ENCODE measurements at places on chromosomes 7 and 10.

GRCh38 chr7:144487901-144488300 lies 84.4 kb upstream of the NOBOX start:
- DNase-seq = no peak

DNA sequence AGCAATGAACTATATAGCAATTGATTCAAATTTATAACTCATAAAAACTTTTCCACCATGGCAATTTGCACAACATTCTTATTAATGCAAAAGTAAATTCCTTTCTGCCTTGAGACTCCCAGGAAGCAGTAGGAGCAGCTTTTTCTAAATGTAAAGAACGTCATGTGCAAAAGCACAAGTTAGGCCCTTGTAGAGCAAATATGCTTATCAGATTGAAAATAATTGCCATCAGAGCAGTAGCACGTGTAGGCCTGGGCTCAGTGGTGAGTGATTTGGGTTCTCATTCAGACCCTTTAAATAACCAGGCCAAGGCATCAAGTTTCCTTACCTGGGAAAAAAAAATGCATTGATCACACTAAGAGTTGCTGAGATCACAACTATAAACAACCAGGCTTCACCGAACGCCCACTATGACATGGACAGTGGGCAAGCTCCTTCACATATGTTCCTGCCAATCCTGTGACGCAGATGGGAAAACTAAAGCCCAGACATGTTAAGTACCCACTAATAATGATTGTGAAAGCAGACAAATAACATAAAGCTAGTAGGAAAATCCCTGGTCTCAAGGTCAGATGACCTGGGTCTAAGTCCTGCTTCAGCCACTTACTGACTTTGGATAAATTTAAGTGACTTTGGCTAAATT lies 22.1 kb upstream of the SAR1A start:
- no peak for DNase-seq

DNA sequence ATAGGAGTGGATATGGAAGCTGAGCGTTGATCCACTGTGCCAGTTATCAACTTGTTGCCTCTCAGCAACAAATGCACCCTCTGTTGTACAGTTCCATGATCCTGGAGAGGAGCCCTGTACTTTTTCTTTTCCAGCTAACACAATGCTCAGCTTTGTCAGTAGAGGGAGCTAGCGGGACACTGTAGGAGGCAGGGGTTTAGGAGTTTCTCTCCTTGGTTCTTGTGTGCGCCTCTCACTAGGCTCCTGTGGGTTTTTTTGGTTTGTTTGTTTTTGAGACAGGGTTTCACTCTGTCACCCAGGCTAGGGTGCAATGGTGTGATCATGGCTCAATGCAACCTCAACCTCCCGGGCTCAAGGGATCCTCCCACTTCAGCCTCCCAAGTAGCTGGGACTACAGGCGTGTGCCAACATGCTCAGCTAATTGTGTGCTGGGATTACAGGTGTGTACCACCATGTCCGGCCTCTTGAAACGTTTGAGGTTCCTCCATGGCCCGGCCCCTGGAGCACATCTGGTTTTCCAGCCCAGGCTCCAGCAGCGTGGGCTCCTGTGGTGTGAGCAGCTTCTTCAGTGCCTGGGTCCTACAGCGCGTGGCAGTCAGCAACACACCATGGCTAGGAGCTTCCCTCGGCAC lies 12.0 kb upstream of the MARVELD1 start:
- no peak for DNase-seq

GRCh38 chr10:68721673-68722335 lies 765 bp downstream of the CCAR1 start:
- DNase-seq = no peak

DNA sequence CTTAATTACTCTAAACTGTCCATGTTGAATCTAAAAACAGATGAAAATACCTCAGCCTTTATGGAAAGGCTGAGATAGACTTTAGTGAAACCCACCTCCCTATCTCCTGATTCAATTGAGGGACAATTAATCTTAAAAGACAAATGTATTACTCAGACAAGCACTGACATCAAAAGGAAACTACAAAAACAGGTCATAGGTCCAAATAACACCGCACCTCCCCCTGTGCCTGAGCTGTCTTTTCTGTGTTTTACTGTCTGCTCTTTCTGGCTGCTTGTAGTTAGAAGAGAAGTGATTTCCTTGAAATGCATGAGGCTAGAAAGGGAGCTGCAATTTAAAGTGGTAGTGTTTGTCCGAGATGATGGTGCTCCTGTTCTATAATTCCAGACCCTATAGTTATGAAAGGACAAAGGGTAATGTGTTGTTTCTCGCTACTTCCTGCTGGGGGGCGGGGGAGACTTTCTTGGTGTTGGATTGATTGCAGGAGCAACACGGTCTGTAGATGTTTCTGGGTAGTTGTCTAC lies 16.0 kb downstream of the AKR1C8 start:
- DNase-seq = no peak

DNA sequence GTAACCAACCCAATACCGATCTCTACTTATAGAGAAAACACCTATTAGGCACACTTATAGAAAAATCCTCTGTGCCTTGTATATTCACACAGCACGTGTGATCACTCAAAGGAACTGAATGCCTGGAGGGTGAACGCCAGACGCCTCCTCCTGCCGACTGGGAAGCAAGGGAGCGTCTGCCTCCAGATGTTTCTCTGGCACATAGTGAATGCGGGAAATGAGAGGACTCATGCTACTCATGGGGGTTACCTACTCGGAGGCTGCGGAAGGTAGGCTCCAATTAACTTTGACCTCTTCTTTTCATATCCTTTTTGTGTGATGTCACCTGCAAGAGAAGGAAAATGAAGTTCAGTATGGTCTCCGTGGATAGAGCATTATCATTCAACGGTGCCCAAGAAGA lies 203.3 kb downstream of the DIP2C start:
- DNase-seq = no peak

GRCh38 chr7:64886956-64887545 lies 16.0 kb upstream of the ZNF273 start:
- DNase-seq = no peak

- DNase-seq = no peak
Observed at GRCh38 chr7:117993377-117994003, 120.2 kb upstream of the CTTNBP2 start.

DNA sequence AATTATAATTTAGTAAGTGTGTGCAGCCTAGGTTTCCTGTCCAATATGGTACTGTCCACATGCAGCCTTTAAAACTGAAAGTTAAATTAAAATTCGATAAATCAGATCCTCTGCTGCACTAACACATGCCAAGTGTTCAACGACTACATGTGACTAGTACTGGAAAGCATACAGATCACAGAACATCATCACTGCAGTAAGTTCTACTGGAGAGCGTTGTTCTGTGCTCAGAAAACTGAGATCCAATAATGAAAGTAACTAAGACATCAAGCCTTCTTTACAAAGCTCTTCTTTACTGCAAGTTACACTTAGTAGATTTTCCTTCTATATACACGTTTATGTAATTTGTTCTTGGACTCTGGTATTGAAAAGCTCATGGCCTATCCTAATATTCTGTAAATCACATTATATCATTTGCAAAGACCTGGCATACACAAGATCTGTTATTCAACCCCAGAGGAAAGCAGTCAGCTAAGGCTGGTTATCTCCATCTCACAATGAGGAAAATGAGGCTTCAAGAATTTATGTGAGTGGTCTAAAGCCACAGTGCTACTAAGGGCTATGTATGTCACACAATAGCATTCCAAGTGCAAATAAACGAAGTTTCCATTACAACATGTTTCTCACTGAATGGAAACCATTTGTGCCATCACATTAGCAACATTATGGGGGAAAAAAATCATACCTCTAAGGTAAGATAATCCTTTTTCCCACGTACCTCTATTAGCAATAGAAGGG lies 77.6 kb downstream of the VPS41 start:
- no peak for DNase-seq

DNA sequence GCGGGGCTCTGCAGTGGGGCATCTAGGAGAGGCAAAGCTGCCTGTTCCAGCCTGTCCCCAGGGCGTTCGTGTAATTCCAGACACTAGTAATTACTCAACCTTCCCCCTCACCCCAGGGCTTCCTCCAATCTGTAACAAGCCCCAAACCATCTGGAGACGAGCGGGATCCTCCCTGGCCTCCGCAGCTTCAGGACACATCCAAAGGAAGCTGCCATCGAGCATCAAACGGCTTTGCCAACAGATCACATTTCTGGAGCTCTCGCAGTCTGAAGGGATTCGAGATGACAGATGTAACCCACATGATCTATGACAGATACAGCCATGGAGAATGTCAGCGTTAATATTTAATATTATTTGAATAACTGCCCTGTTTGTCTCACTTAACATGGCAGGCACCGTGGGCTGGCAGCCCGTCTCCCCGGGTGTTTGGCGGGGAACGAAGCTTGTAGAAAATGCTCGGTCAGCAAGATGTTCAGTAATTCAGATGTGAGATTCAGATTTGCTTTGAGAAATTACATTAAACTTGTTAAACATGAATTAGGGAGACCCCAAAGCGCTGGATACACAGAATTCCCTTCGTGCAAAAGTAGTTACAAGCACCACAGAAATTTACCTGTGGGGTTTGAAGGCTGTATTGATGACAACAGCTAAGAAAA lies 108.5 kb upstream of the C7orf33 start:
- no peak for DNase-seq

GRCh38 chr7:138247568-138248333 lies 171.5 kb downstream of the AKR1D1 start:
- DNase-seq = no peak

DNA sequence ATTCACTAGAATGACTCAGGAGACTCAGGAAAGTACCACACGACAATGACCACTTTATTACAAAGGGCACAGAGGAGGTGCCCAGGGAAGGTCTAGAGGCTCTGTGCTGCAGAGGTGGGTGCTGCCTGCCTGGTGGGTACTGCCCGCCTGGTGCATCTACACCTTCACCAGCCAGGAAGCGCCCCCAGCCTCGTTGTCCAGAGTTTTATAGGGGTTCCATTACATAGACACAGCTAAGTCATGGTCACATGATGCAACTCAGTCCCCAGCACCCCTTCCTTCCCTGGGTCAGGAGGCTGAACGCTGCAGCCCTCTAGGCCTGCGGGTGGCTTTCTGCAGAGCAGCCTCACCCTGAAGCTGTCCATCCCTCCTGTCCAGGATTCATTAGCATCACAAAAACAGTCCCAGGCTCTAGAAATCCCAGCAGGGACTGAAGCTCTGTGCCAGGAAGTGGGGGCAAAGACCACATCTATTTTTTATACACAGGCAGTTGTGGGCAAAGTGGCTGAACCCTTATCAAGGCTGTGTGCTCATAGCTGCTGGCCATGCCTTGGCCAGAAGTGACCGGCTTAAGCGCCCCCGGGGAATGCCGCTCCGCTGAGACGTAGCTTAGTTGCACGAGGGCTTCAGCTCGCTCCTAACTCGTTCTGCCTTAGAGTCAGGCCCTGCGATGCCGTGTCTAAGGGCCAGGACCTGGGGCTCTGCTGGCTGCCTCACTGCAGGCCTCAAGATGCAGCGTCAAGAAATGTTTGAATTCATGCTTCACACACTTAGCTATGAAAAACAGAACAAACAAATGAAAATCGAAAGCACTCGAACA lies 219.0 kb downstream of the GLRX3 start:
- no peak for DNase-seq

DNA sequence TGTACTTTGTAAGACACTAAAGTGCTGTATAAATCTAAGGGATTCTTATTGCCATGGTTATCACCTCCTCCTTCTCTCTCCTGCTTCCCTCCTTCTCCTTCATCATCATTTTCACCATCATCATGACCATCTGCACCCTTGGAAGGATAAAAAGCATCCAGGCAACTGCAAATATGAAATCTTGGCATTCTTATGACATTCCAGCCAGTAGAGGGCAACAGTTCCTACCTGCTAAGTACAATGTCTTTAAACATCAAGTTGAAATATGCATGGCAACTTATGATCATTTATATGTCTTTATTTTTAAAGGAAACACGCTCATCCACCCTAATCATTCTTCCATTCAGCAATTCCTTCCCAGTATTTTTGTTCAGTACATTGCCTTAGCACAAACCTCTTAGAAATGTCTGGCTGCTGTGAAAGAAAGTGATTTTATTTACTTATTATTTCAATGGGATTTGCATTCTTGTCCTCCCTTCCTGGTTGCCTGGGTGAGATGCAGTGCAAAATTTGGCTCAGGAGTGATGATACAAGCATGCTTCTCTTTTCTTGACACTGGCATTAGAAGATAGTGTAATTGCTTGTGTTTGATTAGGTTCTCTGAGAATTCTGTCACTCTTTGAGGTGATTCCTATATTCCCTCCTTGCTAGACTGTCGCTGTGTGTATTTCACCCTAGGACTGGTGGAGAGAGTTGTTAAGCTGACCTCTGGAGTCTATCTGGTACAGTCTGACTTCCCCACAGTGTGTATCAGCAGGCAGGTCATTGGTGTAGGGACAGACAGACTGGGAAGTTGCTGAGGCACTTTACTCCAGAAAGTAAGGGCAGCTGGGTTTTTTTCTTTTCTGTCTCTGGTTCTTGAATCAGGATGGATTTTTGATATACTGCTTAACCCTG lies 188.5 kb upstream of the BMPER start:
- no peak for DNase-seq

DNA sequence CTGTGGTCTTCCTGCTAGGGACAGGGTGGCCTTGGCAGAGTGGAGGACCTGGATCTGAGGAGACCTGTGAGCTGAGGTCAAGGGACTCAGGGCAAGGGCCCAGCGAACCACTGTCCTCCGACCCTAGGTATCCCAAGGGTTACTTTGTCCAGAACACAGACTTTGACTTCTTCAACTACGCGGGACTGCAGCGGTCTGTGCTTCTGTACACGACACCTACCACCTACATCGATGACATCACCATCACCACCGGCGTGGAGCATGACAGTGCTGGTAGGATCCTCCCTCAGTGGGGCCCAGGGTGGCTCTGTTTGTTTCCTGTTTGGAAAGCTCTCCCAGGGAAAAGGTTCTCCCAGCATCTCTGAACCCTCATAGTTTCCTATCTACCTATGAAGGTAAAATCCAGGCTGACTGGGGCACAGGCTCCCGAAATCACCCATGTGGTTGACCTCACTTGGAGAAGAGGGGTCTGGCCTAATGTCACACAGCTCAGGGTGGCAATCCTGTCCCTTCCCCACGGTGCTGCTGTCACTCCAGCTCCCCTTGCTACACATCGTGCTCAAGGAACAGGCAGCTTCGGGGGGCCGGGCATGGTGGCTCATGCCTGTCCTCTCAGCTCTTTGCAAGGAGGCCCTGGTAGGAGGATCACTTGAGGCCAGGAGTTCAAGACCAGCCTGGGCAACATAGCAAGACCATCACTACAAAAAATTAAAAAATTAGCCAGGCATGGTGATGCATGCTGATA lies 57.6 kb downstream of the ZNF727 start:
- DNase-seq = no peak

GRCh38 chr10:70830164-70830563 lies 14.4 kb downstream of the SGPL1 start:
- no peak for DNase-seq

- DNase-seq = no peak
Observed at GRCh38 chr10:100738055-100738827, 7.1 kb upstream of the PAX2 start.

DNA sequence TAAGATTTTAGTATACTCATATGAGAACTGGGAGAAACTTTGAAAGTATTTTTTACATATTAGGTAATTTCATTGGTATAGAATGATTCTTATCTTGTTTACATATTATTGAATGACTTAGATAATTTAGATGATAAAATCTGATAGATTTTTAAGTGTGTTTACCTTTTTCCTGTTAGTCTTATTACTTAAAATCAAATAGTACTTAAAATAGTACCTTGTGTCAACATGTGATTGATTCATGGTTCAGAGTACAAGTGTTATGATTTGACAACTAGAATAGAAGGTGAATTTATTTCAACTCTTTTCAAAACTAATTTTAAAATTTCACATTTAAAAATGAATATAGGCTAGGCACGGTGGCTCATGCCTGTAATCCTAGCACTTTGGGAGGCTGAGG lies 4.1 kb downstream of the MKLN1 start:
- DNase-seq = no peak

GRCh38 chr10:53135213-53135896 lies 362.8 kb upstream of the MBL2 start:
- DNase-seq = no peak

- no peak for DNase-seq
Observed at GRCh38 chr10:129021594-129022304, 445.3 kb upstream of the MGMT start.

All from esophagus squamous epithelium (tissue), 5 donors.